Memory B cell (primary cell): ENCODE measurements at places on chromosomes 4 and X.

GRCh38 chr4:147339100-147339499, 141.8 kb upstream of the EDNRA start:
- H3K4me3 ChIP-seq: no peak overlapping the region
- H3K27ac ChIP-seq: no peak overlapping the region
- no peak for DNase-seq
- no peaks in the 10 kb centered on the region for H3K4me1 ChIP-seq
- peaks cover 3% of the 10 kb centered on the region for H3K27me3 ChIP-seq

DNA sequence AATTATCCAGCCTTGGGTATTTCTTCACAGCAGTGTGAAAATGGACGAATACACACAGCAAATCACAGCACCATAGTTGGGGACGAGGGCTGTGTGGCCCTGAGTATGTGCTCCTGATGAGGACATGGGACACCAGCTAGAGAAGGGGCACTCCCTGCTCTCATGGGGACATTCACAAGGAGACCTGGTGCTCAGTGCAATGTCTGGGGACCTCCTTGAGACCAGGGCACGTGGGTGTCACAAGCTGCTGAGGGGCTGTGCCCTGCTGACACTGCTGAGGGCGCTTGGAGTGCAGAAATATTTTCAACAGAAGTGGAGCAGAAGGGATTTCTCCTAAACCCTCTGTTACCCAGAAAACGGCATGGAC, 65.4 kb downstream of the TRMT44 start:
- peaks cover 10% of the 10 kb centered on the region for H3K27me3 ChIP-seq
- H3K27ac ChIP-seq: no peak overlapping the region
- H3K36me3 ChIP-seq: peaks cover 7% of the 10 kb centered on the region
- no peaks in the 10 kb centered on the region for H3K4me1 ChIP-seq
- H3K4me3 ChIP-seq: no peak overlapping the region

DNA sequence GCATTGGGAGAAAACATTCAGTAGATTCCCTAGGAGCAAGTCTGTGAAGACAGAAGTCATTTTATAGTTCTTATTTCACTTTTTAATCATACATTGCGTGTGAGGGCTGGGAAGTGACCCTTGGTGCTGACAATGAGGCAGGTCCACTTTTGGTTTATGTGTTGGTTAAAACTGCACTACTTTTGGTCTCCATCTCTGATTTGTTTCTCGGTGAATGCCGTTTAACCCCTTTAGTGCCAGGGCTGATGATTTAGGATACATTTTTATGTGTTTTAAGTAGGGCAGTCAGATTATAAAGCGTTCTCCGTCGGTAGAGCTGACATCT, 110.4 kb downstream of the AFF1 start:
- H3K27ac ChIP-seq: no peak overlapping the region
- no peak for DNase-seq
- H3K4me3 ChIP-seq: no peak overlapping the region
- H3K27me3 ChIP-seq: no peaks in the 10 kb centered on the region
- H3K36me3 ChIP-seq: peaks cover 8% of the 10 kb centered on the region
- peaks cover 16% of the 10 kb centered on the region for H3K4me1 ChIP-seq

DNA sequence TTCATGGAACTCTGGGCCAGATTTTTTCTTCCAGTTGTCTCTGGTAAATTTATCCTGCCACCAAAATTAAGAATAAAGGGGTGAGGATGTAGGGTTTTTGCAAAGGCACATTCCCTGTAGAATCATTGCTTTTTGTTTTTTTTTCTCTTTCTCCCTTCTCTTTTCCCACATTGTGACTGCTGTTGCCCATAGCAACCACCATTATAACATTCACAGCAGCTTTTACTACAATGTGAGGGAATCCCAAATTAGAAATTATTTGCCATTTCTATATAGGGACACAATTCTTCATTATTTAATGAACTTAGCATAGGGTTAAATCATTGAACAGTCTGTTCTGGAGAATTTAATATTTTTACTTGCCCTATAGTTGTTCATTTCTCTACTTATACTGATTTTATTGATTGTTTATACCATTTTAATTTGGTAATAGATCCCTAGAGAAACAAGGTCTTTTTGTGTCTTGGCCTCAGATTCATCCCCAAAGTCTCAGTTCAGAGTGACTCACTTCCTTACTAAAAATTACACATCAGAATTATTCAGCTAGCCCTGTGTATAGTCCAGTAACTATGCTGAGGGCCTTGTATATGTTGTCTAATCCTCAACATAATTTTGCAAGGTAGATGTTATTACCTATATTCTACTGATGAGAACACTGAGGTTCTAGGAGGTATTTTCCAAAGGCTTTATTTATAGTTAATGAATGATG, 80.8 kb upstream of the ANK2 start:
- peaks cover 3% of the 10 kb centered on the region for H3K27me3 ChIP-seq
- H3K4me3 ChIP-seq: no peak overlapping the region
- no peaks in the 10 kb centered on the region for H3K4me1 ChIP-seq
- no peak overlapping the region for H3K27ac ChIP-seq
- DNase-seq: no peak
- peaks cover 1% of the 10 kb centered on the region for H3K36me3 ChIP-seq

DNA sequence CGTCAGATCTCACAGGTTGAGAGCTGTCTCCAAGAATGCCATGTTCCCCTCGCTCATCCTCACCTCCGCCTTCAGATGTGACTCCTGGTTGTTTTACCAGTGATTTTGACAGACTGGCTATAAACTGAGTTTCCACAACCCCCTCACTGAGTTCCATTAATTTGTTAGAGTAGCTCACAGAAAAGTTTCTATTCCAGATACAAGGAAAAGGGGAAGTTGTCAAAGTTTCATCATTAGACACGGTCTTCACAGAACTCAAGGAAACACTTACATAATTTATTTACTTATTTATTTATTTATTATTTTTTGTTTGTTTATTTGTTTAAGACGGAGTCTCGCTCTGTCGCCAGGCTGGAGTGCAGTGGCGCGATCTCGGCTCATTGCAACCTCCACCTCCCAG, 55.7 kb upstream of the IQSEC2 start:
- H3K4me3 ChIP-seq: no peak overlapping the region
- no peaks in the 10 kb centered on the region for H3K4me1 ChIP-seq
- DNase-seq: no peak
- H3K36me3 ChIP-seq: no peaks in the 10 kb centered on the region
- no peak overlapping the region for H3K27ac ChIP-seq
- H3K27me3 ChIP-seq: peaks cover 14% of the 10 kb centered on the region

- H3K27me3 ChIP-seq: peaks cover 7% of the 10 kb centered on the region
- H3K4me3 ChIP-seq: no peak overlapping the region
- no peaks in the 10 kb centered on the region for H3K4me1 ChIP-seq
- no peaks in the 10 kb centered on the region for H3K36me3 ChIP-seq
- no peak overlapping the region for H3K27ac ChIP-seq
These were observed 61.6 kb downstream of the HPGD start for GRCh38 chr4:174460684-174461083.

DNA sequence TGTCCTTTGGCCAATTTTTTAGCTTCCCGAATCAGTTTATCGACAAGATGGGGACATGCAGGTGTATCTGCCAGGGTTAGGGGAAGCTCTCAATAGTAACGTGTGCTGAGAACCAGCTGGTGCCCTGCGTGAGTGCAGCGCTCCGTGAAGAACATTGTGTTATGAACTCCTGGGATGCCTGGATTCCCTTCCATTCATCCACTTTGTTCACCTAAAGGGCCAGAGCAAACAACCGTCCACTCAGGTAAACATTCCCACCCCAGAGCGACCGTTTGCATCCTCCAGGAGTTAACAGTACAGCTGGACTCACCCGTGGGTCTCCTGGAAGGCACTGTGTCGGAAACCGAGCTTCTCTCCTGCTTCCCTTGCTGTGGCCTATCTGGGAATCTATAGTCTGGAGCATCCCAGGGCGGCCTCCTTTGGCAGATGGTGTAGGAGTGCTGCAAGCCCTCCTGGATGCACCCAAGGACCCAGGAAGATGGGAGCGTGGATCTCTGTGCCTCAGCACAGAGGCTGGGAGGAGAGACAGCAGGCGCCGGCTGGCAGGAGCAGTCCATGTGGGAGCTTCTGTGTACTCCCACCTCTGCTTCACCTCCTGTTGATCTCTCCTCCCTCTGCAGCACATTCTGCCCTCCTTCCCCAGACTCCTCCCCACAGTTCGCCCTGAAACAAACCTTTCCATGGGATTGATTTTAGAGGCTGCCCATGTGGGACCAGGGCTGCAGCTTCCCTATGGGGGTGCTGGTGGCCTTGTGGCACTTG, 62.7 kb downstream of the SHROOM2 start:
- no peak overlapping the region for H3K4me3 ChIP-seq
- no peak overlapping the region for H3K27ac ChIP-seq
- peaks cover 4% of the 10 kb centered on the region for H3K27me3 ChIP-seq
- no peaks in the 10 kb centered on the region for H3K36me3 ChIP-seq
- no peaks in the 10 kb centered on the region for H3K4me1 ChIP-seq

DNA sequence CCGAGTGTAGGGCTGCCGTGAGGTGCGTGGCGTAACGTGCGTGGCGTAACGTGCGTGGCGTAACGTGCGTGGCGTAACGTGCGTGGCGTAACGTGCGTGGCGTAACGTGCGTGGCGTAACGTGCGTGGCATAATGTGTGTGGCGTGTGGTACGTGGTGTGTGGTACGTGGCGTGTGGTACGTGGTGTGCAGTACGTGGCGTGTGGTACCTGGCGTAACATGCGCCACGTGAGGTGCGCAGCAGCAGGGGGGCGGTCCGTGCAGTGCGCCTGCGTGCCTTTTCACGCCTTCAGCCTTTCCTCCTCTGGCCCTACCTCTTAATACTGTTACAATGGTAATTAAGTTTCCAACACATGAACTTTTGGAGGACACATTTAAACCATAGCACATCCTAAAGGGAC, at the start of gene TFDP3:
TSS of gene TFDP3 (minus strand) at position 26 of the 400 bp plus-strand sequence. CDS start 95 bp downstream, outside the sequence.
- H3K4me1 ChIP-seq: no peaks in the 10 kb centered on the region
- H3K27me3 ChIP-seq: no peaks in the 10 kb centered on the region
- no peaks in the 10 kb centered on the region for H3K36me3 ChIP-seq
- no peak within 1 kb of the TSS for H3K4me3 ChIP-seq
- no peak for DNase-seq

DNA sequence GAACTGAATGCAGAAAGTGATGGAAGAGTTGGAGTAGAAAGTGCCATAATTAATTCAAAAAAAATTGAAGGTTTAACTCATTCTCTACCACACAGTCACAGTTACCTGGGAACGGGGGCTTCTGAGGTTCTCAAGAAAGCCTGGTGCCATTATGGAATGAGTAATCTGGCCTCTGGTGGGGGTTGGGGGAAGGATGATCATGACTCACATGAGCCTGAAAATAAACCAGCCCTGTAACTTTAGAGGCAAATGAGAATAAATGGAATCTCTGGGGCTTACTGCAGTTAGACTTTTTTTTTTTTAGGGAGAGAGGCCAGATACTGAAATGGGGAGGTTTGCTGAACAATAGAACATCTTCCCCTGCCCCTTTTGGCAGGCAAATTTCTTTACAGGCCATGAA, 55.3 kb downstream of the SOD3 start:
- no peaks in the 10 kb centered on the region for H3K36me3 ChIP-seq
- peaks cover 8% of the 10 kb centered on the region for H3K27me3 ChIP-seq
- no peak overlapping the region for H3K4me3 ChIP-seq

DNA sequence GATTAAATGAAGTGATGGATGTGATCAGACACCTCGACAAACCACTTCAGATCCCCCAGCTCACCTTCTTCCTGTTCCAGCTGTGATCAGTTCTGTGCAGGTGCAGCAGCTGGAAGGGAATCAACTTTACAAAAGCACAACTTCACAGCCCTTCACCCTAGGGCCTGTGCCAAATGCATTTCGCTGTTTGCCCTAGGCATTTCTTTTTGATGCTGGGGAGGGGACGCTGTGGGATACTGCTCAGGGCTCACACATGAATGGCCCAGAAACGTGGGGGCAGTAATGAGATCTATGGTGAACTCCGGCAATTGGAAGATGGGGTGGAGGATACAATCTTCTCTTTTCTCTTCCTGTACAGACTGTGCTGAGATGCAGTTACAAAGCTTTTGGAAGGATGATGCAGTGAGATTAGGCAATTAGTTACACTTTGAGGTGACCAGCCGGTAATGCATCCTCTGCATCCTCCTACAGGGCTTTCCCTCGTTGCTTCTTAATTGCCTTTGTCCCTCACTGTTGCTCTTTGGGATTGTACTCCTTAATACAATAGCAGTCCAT, 215.1 kb upstream of the PITX2 start:
- no peak for DNase-seq
- no peaks in the 10 kb centered on the region for H3K36me3 ChIP-seq
- no peak overlapping the region for H3K27ac ChIP-seq
- H3K4me1 ChIP-seq: no peaks in the 10 kb centered on the region

DNA sequence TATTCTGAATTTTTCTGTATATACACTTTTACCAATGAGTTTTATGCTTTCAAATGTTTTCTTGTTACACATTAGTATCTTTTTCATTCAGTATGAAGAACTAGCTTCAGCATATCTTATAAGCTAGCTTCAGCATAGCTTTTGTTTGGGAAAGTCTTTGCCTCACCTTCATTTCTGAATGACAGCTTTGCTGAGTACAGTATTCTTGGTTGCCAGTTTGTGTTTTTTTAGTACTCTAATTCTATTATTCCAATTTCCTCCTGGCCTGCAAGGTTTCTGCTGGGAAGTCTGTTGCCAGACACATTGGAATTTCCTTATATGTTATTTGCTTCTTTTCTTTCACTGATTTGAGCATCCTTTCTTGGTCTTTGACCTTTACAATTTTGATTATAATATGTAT, 278.8 kb downstream of the SPATA18 start:
- no peaks in the 10 kb centered on the region for H3K36me3 ChIP-seq
- H3K4me1 ChIP-seq: no peaks in the 10 kb centered on the region
- H3K4me3 ChIP-seq: no peak overlapping the region
- no peak overlapping the region for H3K27ac ChIP-seq

DNA sequence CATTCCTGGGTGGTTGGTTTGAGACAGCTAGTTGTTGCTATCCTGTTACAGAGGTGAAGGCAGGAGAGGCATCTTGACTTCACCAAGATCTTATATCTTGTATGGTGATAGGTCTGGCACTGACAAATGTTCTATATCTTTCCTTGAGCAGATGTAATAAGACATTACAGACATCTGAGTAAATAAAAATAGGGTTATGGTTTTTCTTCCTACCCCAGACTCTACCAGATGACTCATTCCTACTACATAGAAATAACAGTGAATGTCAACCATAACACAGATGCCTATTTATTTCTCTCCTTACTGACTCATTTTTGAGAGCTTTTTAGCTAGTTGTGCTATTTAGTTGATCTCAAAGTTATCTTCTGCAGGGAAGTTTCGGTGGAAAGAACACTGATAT, 21.9 kb downstream of the HNRNPH2 start:
- H3K27me3 ChIP-seq: no peaks in the 10 kb centered on the region
- no peak overlapping the region for H3K4me3 ChIP-seq
- DNase-seq: no peak
- H3K36me3 ChIP-seq: peaks cover 14% of the 10 kb centered on the region
